Psoas muscle (tissue), 8 donors: ENCODE measurements at places on chromosomes 1 and 21.

- DNase-seq, result no peak
Measured at GRCh38 chr1:63321785-63322113, 618 bp upstream of the FOXD3 start.

- DNase-seq, result no peak
Measured at GRCh38 chr1:944341-945325, 14.4 kb downstream of the NOC2L start.

GRCh38 chr1:33081554-33082305 is 777 bp downstream of the AZIN2 start:
- no peak for DNase-seq

DNA sequence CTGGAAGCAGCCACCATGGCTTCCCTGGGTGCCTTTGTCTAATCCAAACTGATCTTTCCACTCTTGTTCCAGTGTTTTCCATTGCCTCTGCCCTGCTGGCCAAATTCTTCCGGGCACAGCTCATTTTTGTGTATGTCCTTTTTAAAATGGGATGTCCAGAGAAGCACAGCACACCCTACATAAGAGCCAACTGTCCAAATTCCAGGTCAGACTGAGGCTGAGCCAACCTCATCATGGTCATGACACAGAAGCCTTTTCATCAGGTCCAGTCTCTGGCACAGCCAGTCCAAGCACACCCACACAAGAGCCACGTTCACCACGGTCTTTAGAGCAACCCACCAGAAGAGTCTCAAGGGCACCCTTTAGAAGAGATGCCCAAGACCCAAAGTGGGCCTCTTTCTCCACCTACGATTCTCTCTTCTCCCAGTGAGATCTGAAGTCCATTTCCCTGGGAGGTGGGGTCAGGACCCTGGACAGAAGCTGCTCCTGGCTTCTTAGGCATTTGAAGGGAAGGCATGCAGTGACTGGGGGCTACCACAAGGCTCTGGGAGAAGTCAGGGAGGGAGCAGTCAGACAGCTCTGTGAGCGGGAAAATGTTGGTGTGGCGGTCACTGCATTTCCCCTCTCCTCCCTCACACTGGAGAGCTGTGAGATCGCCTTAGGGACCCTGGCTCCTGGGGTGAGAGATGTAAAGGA is 53.2 kb downstream of the SYT2 start:
- no peak for DNase-seq

- DNase-seq, result no peak
Measured at GRCh38 chr1:101745551-101746270, 251.0 kb downstream of the OLFM3 start.

DNA sequence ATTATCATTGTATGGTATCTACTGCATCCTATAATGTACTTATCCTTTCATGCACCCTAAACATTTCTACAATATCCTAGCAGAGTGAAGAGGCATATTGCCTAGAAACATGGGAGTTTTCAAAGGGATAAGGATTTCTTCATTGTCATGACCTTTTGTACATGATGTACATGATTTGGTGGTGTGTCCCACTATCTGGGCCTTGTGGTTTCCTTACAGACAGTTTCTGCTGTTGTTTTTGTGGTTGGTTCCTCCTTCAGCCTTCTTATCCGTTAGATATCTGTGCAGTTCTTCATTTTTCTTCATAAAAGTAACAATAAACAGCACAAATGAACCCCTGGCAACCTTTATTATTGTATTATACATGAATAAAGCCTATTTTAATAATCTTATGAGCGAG is 70.4 kb upstream of the BACH1 start:
- DNase-seq, result no peak

DNA sequence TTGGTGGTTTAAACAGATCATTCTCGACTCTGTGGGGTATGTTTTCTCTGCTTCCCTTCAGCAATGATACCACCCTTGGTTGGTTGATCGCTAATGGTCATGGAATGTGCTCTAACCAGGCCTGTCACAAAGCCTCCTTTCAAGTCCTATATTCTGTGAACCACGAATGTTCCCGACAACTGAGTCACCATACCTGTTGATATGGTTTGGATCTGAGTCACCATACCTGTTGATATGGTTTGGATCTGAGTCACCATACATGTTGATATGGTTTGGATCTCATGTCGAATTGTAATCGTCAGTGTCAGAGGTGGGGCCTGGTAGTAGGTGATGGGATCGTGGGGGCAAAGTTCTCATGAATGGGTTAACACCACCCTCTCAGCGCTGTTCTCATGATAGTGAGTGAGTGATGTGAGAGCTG is 10.2 kb upstream of the CAMK2N1 start:
- no peak for DNase-seq

DNA sequence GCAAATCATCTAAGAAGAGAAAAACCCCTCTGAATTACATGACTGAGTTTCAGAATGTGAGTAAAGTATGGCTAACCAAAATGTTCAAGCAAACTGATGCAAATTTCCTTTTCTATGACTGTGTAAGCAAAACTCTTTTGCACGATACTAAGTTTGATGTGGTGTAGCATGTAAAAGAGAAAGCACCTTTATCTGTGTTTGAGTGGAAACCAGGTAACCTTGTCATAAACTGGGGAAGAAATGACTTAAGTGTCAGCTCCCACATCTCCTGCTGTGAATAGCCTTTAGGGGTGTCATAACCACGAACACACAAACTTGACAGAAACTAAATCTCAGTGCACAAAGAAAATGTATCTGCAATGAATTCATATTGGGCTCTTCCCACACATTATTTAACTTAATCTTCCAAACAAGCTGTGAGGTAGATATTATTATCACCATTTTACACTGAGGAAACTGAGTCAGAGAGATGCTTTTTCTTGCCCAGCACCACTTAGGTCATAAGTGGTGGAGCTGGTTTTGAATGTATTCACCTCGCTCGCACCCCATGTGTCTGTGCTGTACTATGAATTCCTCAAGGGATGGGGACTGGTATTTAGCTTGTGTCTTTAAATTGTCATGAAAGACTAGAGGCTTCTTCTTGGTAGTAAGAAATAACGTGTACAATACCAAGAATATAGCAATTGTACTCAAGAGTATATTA is 32.9 kb upstream of the IL12RB2 start:
- no peak for DNase-seq

- DNase-seq, result peak; percentile 37
Measured at GRCh38 chr21:25639551-25640201, 618 bp downstream of the JAM2 start.

GRCh38 chr21:36163750-36164741 is 7.4 kb downstream of the DOP1B start:
- DNase-seq, result no peak

- no peak for DNase-seq
Measured at GRCh38 chr1:228316589-228317387, 89.8 kb downstream of the TRIM11 start.

GRCh38 chr1:5934058-5934884 is 58.0 kb downstream of the NPHP4 start:
- no peak for DNase-seq

DNA sequence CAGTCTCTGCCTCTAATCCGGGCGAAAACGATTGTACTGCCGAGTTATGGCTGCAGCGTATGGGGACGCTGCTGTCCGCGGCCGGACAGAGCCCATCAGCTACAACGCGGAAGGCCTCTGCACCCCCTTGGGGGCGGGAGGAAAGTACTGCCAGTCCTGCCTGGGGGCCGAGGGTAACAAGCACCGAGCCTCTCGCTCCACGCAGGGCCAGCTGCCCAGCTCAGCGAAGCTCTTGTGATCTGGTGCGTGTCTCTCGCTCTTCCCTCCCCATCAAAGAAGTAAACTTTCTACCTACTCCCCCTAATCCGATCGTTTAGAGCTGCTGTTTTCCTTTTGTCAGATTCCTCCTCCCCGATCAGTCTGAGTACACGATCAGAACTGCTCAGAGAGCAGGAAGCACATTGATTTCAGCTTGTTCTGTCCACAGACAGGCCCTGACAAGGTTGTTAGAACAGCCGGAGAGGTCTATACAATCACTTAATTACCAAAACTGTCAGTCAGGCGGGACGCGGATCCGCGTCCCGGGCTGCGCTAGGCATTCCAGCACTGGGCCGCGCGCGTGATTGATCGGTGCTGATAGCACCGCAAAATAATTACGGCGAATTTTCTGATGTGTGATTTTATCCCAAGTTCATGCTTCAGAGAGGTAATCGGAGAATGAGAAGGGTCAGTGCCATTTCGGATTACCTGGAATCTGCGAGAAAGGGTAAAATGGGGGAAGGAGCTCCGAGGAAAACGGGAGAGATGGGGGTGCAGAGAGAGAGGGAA is 8.7 kb upstream of the BARHL2 start:
- DNase-seq, result no peak

- DNase-seq, result no peak
Measured at GRCh38 chr1:152162792-152163463, 3.9 kb upstream of the RPTN start.

- DNase-seq, result no peak
Measured at GRCh38 chr1:55702064-55702463, 486.9 kb upstream of the USP24 start.

DNA sequence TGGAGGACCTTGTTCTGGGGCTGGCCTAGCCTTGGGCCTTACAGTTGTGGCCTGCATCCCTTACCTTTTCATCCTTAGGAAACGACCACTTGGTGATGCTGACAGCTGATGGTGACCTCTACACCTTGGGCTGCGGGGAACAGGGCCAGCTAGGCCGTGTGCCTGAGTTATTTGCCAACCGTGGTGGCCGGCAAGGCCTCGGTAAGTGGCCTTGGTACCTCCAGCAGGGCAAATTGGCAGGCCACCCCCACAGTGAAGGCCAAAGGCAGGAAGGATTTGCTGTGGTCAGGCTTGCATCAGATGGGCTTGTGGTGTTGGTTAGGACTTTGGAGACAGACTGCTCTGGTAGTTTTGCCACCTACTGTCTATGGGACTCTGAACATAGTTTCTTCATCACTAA is 17.7 kb upstream of the TRNAU1AP start:
- DNase-seq, result no peak

GRCh38 chr1:21764615-21765423 is 18.1 kb downstream of the USP48 start:
- peak; percentile 67 for DNase-seq

- DNase-seq, result no peak
Measured at GRCh38 chr1:207840380-207840779, 70.5 kb downstream of the CD34 start.

- no peak for DNase-seq
Measured at GRCh38 chr1:199098468-199098867, 459.6 kb downstream of the PTPRC start.

GRCh38 chr1:97350662-97351061 is 570.2 kb downstream of the DPYD start:
- DNase-seq, result no peak

DNA sequence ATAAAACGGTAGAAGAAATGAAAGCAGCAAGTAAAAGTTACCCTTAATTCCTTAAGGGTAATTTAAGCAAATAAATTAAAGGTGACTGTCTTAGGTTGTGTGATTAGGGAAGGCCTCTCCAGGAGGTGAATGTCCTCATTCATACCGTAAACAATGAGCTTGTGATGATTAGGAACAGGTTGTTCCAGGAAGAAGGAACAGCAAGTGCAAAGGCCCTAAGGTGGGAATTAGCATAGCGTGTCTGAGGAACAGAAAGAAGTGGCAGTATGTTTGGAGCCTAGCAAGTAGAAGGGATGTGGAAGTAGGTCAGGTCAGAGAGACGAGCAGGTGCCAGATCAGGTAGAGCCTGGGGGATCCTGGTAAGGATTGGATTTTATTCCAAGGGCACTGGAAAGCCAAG is 5.6 kb downstream of the AK4 start:
- no peak for DNase-seq

GRCh38 chr1:86912281-86912900 is 1.5 kb downstream of the SELENOF start:
- no peak for DNase-seq

DNA sequence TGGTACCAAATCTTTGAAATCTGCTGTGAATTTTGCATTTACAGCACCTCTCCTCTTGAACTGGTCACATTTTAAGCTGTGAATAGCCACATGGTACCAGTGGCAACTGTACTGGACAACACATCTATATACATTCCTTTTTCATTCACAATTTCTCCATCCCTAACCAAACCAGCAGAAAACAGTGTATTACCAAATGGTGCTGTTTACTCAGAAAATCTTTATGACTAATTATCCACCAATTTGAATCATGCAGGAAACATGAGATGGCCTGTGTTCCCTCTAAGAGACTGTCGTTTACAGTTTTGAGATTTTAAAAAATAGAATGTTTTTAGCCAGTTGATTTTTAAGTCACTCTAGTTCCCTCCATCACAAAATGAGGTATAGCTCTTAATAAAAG is 17.6 kb upstream of the CCT8 start:
- no peak for DNase-seq
